NCI-H146 (cell line): ENCODE measurements at places on chromosomes 5 and 9.

DNA sequence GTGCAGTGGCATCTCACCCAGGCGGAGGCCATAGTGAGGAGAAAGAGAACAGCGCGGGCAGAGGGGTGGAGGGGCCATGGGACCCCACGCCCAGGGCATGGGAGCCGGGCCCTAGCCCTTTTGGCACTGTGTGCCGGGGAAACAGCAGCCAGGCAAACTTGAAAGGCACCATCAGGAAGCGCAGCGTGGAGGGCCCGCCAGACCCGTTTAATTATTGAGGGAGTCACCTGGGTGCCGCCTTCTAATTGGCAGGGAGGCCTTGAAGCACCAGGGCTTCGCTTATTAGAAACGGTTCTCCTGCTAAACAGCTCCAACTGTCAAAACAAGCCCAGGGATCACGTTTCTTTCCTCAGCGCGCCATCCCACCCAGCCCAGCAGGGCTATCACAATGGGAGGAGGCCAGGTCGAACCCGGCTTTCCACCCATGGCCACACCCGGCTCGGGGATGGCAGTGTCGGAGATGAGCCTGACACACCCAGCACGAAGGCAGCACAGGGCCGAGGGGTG, 104.6 kb upstream of the SARDH start:
- peak; percentile 71 for DNase-seq

DNA sequence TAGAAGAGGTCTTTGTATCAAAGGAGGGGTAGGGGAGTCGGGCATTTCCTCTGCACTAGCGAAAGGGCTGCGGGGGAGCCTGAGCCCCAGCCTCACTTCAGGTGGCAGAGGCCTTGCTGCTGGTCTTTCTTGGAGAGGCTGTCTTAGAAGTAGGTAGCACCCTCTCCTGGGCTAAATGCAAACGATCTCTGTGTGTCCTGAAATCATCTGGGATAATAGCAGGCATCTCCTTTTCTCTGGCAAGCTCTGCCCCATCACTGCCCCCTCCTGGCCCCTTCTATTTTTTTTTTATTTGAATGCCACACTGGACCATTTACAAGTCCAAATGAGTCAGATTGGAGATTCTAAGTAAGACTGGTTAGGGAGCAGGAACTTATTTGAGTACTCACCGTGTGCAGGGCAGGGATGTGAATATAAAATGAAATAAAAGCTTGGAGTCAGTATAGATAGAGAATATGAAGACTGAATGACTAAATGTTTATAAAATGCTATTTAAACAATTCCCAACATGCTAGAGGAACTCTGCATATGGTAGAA, 137.1 kb downstream of the FGF1 start:
- peak; percentile 78 for DNase-seq

DNA sequence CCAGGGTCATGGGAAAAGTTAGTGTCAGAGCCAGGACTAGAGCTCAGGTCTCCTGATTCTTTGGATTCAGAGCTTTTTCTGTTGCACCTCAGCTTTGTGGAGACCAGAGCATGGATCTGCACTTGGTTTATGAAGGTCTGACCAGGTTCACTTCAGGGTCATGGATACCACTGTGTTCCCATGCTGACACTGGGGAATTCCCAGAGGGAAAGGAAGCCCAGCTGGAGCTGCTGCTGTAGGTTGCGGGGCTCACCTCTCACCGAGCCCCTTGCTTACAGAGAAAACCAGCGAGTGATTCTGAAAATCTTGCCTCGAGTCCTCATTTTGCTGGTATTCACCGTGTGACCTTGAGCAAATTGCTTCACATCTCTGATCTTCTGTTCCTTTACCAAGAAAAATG, 83.0 kb downstream of the RGS3 start:
- DNase-seq: no peak

GRCh38 chr5:154956712-154957111, 15.8 kb downstream of the MRPL22 start:
- no peak for DNase-seq

GRCh38 chr5:139688088-139688702, 40.0 kb downstream of the CXXC5 start:
- no peak for DNase-seq

- no peak for DNase-seq
Observed at GRCh38 chr9:2711716-2712115, 5.6 kb upstream of the KCNV2 start.

- DNase-seq: no peak
Observed at GRCh38 chr5:102737805-102738469, 17.2 kb upstream of the PAM start.

DNA sequence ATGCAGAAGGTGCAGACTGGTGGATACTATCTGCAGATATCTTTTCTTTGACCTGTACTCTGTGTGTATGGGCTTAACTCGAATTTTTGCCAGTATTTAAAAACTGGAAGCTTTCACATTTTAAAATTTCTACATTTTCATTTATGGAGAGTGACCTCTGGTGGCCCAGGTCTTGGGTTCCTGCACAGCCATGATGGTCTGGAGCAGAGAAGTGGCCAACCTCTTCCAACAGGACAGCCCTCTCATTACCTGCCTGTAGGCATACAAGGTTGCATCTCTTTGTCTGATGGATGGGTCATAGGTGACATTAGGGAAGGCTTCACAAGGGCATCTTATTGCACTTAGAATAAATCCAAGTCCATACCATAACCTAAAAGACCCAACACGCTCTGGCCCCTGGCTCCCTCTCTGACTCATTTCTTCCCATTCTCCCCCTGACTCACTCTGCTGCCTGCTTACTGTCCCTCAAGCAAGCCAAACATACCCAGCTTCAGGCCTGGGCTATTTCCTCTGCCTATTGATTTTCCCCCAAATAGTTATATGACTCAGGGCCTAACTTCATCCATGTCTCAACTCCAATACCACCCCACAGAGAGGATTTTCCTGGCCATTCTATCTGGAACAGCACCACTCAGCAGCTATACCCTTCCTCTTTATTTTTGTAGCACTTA, 113.3 kb upstream of the SLC1A3 start:
- DNase-seq: no peak

GRCh38 chr5:51821697-51822096, 438.4 kb downstream of the ISL1 start:
- no peak for DNase-seq

DNA sequence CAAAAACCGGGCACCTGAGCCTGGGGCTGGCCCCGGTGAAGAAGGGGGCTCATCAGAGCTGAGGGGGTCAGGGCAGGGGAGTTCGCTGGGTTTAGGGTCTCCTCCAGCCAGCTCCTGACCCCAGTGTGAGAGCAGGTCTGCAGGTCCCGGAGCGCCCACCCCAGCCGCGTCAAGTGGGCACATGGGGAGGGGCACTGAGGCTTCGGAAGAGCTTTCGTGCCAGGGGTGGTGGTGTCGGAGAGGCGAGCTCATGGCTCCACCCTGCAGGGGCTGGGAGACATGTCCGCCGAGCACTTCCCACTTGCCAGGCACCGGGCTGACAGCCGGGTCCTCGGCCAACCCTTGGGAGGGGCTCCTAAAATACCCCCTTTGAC, 13.2 kb downstream of the VAV2 start:
- no peak for DNase-seq

- DNase-seq: no peak
Observed at GRCh38 chr9:135002802-135003201, 84.7 kb upstream of the OLFM1 start.
